Activated T-cell treated with anti-CD3 and anti-CD28 coated beads, Interleukin-2, amount 50 U/mL, for 24 hours (primary cell): ENCODE measurements at places on chromosomes 1 and 21.
A peak's percentile ranks its signal among the peaks of the same experiment; 100 is the strongest.

GRCh38 chr1:236024641-236025040 lies 40.2 kb downstream of the NID1 start:
- DNase-seq = no peak

- DNase-seq = no peak
Measured at GRCh38 chr1:6099787-6100765, 54.4 kb downstream of the KCNAB2 start.

DNA sequence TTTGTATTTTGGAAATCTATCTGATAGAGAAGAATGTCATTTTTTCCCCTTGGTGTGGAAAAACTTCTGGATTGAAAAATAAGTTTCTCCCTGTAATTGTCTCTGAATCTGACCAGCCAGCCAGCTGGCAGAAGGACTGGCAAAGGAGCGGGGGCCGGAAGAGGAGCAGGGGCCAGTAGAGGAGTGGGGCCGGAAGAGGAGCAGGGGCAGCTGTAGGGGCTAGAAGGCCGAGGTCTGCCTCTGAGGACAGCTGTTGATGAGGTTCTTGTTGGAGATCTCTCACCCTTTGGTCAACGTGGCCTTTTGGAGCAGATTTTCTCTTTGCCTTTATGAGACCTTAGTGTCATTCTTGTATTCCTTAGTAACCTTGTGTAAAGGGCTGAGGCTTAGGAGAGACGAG lies 121.8 kb downstream of the GALNT2 start:
- no peak for DNase-seq

- no peak for DNase-seq
Measured at GRCh38 chr1:209775678-209776077, 8.7 kb downstream of the C1orf74 start.

DNA sequence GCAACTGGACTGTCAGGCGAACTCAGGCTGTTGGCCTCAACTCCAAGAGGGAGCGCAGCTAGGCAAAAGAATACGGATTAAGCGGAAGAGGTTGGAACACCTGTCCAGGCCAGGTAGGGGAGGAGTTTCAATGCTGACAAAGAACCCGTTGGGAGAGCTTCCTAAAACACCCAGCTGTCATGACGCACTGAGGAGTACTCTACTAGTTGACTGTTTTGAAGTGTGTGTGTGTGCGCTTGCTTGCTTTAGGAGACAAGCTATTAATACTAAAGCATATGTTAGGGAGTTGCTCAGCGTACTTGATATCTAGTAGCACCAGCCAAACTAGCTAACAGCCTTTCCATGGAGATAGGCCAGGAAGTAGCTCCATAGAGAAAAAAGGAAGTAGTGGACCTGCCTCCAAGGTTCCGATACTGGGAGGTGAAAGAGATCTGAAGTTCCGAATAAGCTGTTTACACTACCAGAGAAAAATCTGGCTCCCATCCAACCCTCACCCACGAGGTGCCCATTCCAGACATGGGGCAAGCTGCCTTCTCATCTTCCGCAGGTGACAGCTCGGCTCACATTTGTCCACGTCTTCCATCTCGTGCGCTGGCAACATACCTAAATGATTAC lies 974 bp upstream of the FNBP1L start:
- no peak for DNase-seq

DNA sequence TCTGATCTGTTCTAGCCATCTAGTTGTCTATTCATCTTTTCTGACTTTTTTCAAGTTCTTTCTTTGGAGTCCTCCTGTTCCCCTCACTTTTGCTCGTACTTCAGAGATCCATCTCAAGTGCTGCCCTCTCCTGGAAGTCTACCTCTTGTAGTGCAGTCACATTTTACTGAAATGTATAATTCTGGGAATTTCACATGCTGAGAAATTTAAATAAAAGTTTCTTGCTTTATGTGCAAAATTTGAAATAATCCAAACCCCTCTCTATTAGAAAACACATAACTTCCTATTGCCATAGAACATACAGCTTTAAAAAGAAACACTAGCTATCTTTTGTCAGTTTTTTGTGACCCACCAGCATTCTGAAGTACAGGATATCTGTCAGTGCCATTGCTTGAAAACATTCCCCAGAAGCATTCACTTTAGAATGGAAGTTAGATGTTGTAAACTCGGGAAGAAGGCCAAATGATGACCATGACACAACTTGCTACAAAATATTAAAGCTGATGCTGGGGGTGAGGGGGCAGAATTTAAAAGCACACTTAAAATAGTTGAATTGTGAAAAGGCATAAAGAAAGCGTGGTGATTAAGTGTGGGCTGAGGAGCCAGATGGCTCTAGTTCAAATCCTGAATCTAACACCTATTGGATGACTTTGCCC lies 22.0 kb downstream of the RLF start:
- no peak for DNase-seq

GRCh38 chr1:157580179-157580827 lies 17.6 kb downstream of the FCRL4 start:
- DNase-seq = no peak

GRCh38 chr1:35369922-35370671 lies 101.6 kb downstream of the ZMYM4 start:
- DNase-seq = no peak

DNA sequence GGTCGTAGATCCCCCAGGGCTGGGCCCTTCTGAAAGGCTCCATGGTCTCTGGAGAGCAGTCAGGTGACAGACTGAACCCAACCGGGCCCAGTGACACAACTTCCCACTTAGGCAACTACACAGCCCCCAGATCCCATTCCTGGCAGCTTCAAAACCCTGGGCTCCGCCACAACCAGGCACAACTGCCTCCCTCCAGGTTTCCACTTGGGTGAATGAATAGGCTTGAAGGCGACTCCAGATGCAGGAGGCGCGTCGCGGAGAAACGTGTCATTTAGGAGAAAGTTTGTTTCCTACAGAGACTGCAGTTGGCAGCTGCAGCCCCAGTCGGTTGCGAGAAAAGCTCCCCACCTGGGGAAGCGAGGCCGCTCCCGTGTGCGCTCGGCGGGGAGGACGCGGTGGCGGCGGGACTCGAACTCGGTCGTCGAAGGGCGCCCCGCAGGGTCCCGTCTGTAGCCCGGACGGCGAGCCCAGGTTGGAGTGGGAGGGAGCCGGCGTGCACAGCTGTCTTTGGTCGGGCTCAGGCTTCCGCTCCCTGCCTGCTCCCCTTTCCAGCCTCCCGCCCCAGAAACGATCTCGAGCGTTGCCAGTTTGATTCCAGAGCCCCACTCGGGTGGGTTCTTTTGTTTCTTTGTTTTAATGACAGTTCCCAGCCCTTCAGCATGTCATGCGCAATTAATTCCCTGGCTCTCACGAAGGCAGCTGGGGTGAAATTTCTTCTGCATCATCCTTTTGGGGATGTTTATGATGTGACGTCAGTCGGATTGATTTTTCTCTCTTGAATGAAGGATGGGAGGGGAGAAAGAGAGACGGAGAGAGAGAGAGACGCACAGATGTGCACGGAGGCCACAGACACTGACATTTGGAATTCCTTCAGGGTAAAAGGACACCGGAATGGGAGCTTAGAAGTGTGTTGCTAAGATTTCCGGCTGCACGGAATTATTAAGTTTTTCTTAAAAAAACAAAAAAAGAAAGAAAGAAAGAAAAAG lies 862 bp upstream of the SGIP1 start:
- DNase-seq = peak; percentile 34

DNA sequence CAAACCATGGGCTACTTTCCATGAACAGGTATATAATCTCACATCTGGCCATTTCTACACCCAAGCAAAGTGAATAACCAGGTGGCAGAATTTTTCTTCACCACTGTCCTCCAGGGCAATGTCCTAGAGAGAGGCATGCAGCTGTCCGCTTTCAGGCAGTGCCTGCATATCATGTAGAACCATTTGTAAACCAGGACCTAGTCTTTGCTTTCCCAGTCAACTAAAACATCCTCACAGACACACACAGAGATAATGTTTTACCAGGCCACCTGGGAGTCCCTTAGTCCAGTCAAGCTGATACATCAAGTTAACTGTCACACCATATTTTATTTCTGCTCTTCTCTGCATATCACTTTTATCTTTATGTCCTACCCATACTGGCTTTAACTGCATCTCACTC lies 26.2 kb downstream of the TNFSF18 start:
- DNase-seq = no peak

GRCh38 chr1:52439976-52440375 lies 35.6 kb downstream of the PRPF38A start:
- no peak for DNase-seq

GRCh38 chr1:61436016-61436415 lies 288.9 kb downstream of the TM2D1 start:
- no peak for DNase-seq

DNA sequence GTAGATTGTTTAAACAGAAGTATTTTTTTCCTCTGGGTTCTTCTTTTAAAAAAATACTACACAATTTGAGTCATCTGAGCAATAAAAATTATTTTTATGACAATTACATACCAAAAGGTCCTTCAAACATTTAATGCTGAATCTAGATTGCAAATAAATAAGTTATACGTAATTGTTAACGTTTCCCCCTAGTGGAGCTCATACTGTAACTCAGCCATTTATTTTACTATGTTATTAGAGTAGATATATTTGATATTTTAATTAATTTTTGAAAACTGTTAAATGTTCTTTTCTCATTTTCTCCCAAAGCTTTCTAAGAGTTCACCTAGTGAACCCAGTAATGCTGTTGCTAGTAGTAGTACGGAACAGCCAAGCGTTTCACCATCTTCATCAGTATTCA lies 33.5 kb downstream of the ZMYM1 start:
- DNase-seq = no peak

DNA sequence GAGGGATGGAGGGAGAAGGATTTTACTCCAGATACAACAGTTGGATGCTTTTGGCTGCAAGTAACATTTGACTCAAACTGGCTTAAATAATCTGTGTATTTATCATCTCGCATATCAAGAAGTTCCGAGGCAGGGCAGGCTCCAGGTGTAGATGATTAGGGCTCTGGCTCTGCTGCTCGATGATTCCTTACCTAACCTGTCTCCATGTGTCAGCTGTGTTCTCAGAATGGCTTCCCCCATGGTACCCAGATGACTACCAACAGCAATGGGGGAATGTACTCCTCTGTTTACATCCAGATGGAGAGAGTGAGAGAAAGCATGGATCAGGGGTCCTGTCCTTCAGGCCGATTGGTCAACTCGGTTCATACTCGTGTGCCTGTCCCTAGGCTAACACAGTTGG lies 90.4 kb upstream of the AKT3 start:
- DNase-seq = no peak

DNA sequence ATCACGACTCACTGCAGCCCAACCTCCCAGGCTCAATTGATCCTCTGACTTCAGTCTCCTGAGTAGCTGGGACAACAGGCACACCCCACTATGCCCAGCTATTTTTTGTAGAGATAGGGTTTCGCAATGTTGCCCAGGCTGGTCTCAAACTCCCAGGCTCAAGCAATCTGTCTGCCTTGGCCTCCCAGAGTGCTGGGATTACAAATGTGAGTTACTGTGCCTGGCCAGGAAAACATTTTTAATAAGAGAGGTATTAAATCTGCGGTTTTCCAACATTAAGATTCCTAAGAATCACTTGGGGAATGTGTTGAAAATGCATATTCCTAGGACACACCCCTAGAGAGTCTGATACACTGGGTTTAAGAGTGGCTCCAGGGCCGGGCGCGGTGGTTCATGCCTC lies 8.7 kb downstream of the CSF1 start:
- no peak for DNase-seq

GRCh38 chr1:7369866-7370265 lies 401.2 kb upstream of the VAMP3 start:
- DNase-seq = no peak

- DNase-seq = no peak
Measured at GRCh38 chr1:226787638-226788037, 48.6 kb upstream of the ITPKB start.

- no peak for DNase-seq
Measured at GRCh38 chr1:172515927-172516326, 17.0 kb upstream of the SUCO start.

GRCh38 chr1:202200112-202200548 lies 6.5 kb downstream of the LGR6 start:
- DNase-seq = no peak

- DNase-seq = no peak
Measured at GRCh38 chr1:205436776-205437410, 15.0 kb upstream of the LEMD1 start.

DNA sequence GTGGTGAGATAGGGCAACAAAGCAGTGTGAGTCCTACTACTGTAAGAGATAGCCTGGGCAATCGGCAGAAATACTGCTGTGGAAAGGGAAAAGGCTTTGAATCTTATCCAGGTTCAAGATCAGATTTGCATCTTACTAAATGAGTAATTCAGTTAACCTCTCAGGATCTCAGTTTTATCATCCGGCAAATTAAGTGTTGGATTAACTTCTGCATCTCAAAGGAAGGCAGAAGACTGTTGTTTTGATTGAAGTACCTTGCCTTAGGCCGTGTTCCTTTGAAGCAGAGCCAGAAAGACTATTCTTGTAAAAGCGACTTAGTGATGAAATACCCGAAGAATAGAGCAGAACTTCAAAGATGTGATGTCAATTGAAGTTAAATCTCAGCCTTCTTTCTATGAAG lies 612.9 kb upstream of the USP24 start:
- DNase-seq = no peak

- DNase-seq = no peak
Measured at GRCh38 chr21:33857846-33858666, 57.5 kb downstream of the ATP5PO start.

GRCh38 chr1:50268049-50268448 lies 155.2 kb downstream of the DMRTA2 start:
- DNase-seq = no peak

GRCh38 chr21:26389971-26390641 lies 183.0 kb downstream of the CYYR1 start:
- no peak for DNase-seq

DNA sequence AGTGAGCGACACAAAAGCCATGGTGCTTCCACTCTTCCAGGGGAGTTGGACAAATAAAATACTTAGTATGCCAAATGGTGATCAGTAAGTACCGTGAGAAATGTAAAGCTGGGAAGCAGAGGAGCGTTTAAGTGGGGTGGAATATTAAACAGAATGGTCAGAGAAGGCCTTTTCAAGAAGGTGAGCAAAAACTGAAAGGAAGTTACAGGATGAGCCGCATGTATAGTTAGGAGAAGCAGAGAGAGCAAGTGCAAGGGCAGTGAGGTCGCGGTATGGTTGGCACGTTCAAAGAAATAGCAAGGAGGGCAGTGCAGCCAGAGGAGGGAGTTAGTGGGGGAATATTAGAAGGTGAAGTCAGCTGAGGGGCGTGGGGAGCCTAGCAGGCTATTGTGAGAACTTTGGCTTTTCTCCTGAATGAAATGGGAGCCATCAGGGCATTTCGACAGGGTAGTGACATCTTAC lies 748 bp upstream of the ATP6V0B start:
- no peak for DNase-seq

DNA sequence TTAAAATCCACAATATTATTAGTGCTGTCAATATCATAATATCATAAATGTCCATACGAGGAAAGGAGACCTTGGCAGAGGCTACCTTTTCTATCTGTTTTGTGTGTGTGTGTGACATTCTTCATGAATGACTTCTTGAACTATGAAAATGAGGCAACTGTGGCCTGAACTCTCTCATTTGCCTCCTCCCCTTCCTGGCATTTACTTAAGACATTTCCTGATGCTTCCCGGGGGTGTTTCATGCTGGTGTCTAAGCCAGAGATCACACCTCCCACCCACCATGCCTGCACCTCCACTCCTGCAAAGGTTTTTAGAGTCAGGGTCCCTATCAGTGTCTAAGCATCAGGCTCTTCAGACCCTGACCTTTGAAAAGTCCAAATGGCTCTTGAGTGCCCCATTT lies 420.9 kb downstream of the KIF26B start:
- no peak for DNase-seq
